ENCODE measurements at places on chromosomes 16 and 17.

GRCh38 chr17:16178836-16179235 lies 36.5 kb downstream of the NCOR1 start:
- DNase-seq, result no peak

DNA sequence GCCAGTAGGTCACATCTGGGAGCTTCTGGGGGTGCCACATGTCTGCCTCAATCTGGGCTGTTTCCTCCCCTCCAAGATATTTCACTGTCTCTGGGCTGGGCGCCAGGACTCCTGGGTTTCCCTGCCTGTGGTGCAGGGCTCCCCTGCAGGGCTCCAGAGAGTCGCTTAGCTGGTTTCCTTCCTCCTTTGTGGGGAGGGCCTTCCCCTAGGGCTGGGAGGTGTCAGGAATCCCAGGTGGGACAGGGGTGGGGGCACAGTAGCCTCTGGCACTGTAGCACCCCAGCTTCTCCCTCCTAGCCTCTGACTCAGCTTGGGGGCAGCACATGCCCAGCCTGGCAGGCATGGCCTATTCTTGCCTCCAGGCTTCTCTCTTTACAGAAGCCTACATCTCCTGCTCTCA lies 2.6 kb downstream of the RARA start:
- no peak for DNase-seq

DNA sequence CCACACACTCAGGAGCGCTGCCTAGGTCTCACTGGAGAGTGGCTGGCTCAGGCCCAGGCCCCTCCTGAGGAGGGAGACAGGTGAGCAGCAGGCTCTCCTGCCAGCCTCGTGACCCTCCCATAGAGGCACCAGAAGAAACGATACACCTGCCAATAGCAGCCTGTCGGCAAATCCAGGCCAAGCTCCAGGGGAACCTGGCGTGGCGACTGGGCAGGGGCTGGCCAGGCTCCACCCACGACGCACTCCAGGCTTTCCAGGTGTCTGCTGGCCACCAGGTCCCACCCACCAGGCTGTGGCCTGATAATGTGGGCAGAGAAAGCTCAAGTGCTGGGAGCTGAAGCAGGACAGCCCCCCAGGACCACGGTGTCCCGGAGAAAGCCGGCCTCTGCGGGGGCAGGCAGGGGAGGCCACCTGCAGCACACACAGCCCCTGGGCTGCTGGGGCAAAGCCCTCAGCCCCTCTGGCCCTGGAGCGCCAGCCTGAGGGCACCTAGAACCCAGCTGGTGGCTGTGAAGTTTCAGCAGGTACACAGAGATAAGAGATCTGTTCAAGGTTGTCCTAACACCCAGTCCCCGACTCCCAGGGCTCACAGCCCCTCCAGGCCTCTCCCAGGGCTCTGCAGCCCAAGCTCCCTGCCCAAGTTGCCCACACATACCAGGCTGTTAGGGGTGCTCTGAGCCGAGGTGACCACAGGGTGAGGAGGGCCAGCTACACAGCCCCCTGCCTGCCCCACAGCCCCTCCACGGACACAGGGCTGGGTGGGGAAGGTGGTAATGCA lies 2.4 kb downstream of the PGAP6 start:
- DNase-seq, result peak; percentile 94

- DNase-seq, result no peak
Observed at GRCh38 chr17:63917646-63918045, 993 bp downstream of the GH1 start.

DNA sequence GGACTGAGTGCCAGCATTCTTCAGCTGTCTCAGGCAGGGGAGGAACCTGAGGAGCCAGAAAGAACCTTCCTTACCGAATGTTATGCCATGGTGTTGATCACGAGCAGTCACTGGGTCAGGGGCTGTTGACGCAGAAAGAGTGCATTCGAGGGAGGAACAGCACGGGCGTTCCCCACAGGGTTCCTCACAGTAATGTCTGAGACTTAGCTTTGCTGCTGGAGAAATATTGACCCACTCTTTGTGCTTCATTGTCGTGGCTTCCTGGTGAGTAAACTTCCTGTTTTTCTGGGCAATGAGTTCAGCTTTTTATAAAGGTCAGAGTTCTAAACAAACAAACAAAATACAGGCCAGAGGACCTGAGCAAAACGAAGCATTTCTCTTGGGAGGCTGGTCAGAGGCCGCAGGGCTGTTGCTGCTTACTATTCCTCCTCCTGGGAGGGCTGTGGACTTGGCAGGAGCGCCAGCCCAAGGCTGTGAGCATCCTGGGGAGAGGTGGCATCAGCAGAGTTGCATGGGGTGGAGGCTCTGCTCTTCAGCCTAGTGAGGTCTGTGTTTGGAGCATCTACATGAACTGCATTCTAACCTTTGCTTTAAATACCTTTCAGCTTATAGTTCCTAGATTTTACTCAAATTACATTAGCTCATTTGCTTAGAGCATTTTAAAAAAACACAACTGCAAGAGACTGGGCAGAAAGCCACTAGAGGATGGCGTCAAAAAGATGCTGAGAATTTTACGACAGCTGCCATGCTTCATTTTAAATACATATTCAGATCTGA lies 143.1 kb upstream of the CACNG5 start:
- DNase-seq, result no peak

GRCh38 chr17:50209472-50210239 lies 8.2 kb upstream of the COL1A1 start:
- DNase-seq, result no peak

DNA sequence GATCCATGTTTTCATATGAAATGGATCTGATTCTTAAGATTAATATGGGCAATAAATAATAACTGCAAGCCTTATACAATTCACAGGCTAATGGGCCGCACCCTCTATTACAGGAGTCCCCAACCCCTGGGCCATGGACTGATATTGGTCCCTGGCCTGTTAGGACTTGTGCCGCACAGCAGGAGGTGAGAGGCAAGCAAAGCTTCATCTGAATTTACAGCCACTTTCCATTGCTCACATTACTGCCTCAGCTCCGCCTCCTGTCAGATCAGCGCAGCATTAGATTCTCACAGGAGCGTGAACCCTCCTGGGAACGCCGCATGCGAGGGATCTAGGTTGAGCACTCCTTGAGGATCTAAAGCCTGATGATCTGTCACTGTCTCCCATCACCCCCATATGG lies 26.8 kb downstream of the METTL16 start:
- no peak for DNase-seq

- DNase-seq, result no peak
Observed at GRCh38 chr17:79790805-79791734, 5.8 kb downstream of the CBX8 start.

GRCh38 chr17:76039121-76039520 lies 12.0 kb upstream of the EVPL start:
- no peak for DNase-seq

DNA sequence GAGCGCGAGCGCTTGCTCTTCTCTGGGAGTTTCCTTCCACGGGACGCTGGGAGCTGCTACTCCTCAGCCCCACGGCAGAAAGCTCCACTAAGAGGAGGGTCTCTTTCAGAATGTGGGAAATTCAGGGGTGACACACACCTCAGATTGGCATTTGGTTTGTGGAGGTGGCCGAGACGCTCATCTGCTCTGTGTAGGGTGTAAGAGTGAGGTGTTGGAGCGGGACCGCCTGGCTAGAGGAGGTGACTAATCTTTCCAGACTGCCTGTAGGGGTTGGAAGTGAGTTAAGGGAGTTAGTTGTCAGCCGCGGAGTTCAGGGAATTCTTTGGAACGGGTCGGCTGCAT lies 735 bp downstream of the PSMD11 start:
- DNase-seq, result no peak

DNA sequence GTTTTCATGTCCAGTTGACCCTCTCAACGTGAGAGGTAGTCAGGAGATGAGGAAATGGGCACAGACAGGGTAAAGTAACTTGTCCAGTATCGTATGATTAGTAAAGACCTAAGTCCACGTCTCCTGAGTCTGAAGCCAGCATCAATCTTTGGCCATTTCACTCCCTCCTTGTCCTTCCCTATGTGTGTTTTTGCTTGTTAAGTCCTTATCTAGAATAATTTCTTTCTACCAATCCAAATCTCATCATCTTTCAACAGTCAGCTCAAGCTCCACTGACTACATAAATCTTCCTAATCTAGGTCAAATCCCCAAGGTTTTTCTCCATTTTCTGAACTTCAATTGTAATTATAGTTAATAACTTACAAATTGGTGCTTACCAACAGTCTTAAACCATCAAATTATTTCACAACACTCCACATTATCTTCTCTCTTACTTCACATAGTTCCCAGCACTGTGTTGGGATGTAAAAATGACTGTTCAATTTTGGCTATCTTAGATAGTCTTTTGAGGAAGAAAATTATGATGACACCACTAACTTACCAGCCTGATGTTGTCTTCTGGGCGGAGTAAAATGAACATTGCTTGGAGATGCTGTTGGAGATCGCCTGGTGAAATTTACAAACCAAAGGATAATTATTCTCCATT lies 72.3 kb upstream of the CORO6 start:
- DNase-seq, result no peak

DNA sequence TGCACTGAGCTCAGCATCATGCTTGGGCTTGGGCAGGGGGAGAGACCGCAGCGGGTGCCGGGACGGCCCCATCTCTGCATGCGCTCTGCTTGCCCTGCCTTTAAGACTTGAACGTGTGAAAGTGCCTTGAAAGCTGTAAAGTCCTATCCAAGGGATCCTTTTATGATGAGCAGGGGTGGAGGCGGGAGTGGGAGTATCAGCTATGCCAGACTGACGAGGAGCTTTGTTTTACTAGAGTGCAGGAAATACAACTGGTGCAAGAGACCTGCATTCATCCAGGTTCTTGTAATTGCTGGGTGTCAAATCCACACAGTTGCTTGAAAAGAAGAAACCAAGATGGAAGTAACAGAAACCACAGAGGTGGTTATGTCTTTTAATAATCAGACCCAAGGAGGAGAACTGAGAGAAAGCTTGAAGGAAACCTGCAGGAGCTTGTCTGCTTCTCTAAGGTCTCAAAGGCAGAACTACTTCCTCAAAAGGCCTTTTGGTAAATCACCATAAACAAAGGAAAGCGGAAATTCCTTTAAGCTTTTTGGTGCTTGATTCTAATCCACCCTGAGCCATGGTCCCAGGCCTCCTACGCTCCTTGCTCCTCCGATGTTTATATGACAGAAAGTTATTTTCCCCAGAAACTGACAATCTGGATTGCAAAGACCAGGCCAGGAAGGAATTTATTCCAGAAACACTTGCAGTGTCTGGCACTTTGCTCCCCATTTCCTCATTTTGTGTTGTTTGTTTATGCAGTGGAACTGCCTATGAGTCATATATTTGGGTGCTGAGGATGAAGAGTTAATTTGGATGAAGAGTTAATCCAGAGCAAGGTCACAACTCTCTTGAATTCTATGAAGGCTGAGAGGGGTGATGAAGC lies 51.3 kb upstream of the FBXO47 start:
- no peak for DNase-seq

- DNase-seq, result no peak
Observed at GRCh38 chr17:48137656-48138055, 30.1 kb downstream of the SNX11 start.

DNA sequence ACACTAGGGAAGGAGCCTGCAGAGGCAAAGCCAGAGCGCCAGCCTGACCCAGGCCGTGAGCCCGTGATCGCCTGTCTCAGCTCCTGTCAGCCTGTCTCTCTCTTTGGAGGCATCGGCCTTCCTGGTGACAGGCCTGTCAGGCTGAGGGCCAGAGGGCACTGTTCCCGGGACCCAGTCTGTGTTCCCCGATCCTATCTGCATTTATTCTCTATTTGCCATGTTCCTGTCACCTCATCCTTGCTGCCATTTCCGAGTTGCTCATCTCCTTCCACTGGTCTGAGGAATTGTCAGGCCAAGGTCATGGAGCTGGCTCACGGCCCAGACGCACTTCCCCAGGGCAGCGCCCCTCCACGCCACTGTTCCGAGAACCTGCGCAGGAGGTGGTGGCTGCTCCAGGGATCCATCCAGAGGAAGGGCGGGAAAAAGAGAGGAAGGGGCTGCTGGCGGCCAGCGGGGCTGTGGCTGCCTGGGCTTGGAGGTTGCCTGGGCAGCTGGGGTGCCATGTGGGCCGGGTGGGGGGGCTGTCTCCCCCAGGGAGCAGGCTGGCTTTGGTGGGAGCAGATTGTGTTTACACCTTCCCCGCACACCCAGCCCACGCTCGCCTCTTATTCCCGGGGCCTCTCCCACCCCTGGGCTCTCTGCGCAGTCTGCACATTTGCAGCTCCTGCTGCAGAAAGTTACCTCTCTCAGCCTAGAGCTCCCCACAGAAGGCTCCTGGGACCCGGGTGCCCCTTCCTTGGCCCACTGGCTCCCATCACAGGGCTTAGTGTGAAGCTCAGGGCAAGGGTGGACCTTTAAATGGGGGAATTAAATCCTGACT lies 4.9 kb downstream of the PRCD start:
- DNase-seq, result peak; percentile 53

GRCh38 chr16:53043428-53043831 lies 9.3 kb downstream of the CHD9NB start:
- no peak for DNase-seq

DNA sequence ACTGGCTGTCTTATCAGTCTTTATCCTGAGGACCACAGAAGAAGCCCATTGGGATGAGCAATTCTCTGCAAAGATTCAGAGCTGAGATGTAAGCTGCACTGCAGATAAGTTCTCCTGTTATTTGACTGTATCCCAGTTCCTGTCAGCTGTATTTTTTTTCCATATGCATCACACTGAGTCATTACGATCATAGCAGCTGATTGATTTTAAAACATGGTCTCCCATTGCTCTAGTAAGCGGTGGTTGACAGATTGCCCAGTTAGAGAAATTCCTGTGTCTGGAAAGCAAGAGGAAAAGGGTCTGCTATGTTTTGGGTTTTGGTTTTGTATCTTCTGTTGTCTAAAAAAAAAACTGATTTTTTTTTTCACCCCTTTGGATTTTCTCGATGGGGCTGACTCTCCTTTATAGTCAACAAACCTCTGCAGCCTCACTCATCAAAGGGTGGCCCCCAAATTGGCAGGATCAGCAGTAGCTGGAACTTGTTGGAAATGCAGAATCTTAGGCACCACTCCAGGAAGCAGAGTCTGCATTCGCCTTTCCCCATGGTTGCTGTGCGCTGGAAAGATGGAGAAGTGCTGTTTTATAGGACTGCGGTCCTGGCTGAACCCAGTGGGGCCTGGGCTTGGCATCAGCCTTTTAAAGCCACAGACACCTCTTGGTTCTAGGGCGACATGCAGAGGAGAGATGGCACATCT lies 220.1 kb upstream of the MPHOSPH6 start:
- no peak for DNase-seq

DNA sequence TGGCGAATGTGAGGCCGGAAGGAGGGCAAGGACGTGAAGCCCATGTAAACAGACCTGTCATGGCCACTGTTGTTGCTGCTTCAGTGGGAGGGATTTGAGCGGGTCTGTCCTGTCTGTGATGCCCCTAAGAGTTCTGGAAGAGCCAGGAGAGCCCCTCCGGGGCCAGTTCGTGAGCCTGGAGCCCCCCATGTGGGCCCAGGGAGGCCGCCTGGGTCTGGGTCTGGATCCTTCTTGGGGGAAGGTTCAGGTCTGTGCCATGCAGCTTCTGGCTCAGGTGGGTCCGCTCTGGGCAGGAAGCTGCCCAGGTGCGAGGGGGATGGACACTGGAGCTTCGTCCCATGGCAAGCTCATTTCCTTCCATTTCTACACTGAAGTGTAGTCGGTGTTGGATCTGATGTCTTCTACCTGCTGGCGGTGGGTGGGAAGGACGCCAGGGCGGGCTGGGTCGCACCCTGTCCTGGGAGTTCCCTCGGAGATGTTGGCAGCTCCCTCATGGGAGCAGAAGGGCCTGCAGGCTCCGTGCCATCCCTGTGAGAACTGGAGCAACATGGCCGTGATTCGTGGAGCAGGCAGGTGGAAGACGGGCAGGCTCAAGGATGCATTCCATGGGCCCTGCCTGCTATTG lies 11.2 kb upstream of the WFIKKN1 start:
- DNase-seq, result no peak

GRCh38 chr16:81616321-81617020 lies 162.6 kb upstream of the PLCG2 start:
- peak; percentile 62 for DNase-seq
